ENCODE measurements at places on chromosomes 7 and 10.

GRCh38 chr7:18224138-18224537, 196.5 kb upstream of the PRPS1L1 start:
- DNase-seq: no peak

DNA sequence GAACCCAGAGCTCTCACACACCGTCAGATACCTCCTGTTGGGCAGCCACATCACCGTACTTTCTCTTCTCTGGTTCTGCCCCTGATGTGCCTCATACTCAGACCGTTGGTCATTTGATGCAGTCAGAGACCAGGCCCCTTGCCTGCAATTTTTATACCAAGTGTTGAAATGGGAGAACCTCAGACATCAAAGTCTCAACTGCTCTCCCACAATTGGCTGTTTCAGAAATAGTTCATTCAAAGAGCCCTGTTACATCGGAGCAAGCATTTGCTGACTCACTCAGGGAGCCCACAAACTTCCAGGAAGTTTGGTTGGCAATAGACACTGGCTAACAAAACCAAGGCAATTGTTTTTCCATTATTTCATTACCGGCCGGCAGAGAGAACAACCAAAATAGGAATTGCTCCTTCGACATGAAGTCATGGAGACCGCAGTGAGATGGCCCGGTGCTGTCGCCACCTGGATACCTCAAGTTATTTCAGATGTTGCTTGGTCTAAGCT, 33.5 kb upstream of the ADAM12 start:
- DNase-seq: no peak

DNA sequence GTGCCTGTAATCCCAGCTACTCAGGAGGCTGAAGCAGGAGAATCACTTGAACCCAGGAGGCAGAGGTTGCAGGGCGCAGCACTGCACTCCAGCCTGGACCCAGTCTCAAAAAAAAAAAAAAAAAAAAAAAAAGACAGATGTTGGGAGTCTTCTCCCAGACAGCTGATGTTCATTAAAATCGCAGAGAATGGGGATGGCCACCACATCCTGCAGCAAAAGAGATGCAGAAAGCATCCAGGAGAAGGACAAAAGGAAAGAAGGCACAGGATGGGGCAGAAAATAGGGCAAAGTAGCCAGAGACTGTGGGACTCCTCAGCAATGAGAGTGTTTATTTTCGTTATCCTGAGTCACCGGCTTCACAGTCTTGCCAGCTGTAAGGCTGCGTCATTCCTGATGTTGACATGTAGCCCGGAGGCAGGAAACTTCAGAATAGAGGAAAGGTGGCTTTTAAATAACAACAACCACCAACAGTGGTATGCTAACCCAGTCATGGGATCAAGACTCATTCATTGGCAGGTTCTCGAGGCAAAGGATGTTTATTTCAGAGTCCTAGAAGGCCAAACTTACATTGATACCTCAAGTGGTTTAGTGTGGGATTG, 149.5 kb upstream of the SVIL start:
- DNase-seq: no peak

DNA sequence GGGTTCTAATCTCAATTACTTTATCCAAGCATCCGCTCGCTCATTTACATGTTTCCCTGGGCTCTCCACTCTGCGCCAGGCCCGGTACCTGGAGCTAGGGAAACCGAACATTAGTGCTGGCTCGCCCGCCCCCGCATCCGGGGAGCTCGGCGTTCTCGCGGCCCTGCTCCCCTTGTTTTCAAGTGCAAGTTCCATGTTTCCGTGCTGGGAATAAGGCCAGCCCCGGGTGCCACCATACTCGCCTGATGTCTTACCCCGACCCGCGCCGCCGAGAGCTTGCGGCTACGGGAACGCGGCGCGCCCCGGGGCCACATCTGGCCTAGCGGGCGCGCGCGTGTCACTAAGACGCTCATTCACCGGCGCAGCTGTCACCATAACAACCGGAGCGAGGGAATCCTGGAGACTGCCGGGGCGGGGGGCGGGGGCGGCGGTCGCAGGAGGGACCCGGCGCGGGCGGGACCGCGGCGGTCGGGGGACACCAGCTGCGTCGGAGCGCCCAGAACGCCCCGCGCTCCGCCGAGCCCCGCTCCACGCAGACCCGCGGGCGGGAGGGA, at the start of gene NEURL1:
NEURL1 (plus strand) TSS at position 344 of the 554 bp plus-strand sequence. CDS start 683 bp downstream, outside the sequence.
- DNase-seq: no peak

GRCh38 chr10:1278306-1278705, 222.1 kb downstream of the WDR37 start:
- DNase-seq: no peak

- DNase-seq: no peak
Measured at GRCh38 chr10:89215511-89215910, 8.4 kb upstream of the CH25H start.
